ENCODE measurements at places on chromosomes 5 and 9.

- no peak for DNase-seq
These were observed 9.0 kb downstream of the FUBP3 start for GRCh38 chr9:130588416-130588815.

GRCh38 chr9:133499132-133499891 lies 20.4 kb upstream of the SLC2A6 start:
- DNase-seq, result no peak

DNA sequence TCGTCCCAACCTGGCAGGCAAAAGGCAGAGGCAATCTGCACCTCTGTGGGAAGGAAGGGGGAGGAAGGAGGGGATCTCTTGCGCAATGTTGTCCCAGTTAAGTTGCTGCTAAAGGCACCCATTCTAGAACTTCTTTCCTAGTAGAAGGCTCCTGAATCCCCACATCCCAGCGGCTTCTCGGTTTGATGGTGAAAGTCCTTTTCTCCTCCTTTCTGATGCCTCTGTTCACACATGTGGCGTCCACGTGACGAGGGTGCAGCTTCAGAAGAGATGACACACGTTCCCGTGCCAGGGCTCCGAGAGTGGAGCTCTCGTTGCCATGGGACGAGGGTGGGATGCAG lies 96.9 kb upstream of the FCN2 start:
- no peak for DNase-seq

- DNase-seq, result no peak
These were observed 25.9 kb downstream of the MAT2B start for GRCh38 chr5:163531272-163531671.

DNA sequence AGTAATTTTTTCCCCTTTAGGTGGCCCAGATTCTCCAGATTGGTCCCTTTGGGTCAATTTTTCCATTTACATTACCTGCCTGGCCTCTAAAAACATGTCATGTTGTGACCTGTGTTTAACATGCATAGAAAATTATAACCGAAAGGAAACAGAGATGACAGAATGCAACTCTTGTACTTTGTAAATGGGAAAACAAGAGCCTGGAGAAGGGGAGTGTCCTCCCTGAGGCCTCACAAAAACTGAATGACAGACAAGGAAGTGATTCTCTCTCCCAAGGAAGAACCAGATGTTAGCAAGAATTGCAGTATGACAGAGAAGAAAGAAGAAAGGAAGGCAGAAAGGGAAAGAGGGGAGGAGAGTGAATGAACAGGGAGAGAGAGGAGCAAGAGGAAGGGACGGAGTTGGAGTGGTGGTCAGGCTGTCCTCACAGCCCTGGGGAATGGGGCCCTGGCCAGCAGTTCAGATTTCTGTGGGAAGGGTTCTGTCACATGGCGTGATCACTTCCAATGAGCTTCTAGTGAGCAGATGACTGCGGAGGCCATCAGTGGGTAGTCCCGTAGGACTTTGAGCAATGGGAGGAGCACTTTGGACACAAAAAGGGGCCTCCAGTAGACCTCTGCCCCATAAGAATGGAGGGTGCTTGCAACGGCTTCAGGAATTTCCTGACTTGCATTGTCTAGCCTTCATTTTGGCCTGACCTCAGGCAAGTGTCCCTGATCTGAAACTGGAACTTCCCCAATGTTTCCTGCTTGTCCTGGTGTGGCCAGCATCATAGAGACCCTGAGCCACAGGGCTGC lies 31.6 kb downstream of the ABLIM3 start:
- no peak for DNase-seq

DNA sequence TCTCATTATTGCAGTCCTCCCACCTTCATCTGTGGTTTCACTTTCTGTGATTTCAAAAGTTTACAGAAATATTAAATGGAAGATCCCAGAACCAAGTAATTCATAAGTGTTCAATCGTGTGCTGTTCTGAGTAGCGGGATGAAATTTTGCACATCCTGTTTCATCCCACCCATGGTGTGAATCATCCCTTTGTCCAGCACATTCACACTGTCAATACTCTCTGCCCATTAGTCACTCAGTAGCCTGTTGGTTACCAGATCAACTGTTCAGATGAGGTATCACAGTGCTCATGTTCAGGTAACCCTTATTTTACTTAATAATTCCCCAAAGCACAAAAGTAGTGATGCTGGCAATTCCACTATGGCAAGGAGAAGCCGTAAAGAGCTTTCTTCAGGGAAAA lies 26.8 kb downstream of the FAM81B start:
- no peak for DNase-seq

GRCh38 chr9:107712390-107712789 lies 222.8 kb upstream of the KLF4 start:
- DNase-seq, result no peak

- DNase-seq, result no peak
These were observed 5.1 kb downstream of the TXN start for GRCh38 chr9:110251212-110251611.

GRCh38 chr9:2066312-2067273 lies 51.4 kb downstream of the SMARCA2 start:
- DNase-seq, result no peak

DNA sequence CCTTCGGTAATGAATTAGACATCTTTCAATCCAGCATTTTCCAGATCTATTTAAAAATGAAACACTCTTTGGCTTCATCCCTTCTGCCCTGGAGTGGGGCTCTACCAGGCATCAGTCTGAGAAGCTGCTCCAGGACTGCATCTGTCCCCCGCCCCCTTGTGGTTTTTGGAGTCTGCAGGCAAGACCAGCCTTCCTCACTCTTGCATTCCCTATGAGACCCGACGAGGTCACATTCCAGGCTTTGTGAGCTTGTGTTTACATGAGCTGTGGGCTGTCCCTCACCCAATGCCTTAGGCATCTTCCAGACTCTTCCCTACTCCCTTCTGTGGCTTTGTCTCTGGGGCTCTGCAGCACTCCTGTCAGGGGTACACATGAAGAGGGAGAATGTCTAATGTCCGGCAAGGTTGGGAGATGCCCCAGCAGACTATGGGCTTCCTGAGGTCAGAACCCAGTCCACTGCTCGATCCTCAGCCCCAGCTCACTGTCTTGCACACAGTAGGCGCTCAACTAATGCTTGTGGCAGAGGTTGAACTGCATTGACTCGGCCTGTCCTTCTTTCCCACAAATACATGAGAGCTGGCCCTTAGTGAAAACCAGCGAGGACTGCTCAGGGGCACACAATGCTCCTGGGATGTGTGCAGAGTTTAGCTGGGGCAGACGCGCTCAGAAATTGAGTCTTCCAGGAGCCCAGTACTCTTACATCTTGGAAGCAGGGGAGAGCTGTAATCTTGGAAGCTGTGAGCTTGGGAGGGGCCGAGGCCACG lies 11.7 kb upstream of the GADD45G start:
- DNase-seq, result no peak

GRCh38 chr5:14168144-14168792 lies 25.1 kb downstream of the TRIO start:
- DNase-seq, result no peak

DNA sequence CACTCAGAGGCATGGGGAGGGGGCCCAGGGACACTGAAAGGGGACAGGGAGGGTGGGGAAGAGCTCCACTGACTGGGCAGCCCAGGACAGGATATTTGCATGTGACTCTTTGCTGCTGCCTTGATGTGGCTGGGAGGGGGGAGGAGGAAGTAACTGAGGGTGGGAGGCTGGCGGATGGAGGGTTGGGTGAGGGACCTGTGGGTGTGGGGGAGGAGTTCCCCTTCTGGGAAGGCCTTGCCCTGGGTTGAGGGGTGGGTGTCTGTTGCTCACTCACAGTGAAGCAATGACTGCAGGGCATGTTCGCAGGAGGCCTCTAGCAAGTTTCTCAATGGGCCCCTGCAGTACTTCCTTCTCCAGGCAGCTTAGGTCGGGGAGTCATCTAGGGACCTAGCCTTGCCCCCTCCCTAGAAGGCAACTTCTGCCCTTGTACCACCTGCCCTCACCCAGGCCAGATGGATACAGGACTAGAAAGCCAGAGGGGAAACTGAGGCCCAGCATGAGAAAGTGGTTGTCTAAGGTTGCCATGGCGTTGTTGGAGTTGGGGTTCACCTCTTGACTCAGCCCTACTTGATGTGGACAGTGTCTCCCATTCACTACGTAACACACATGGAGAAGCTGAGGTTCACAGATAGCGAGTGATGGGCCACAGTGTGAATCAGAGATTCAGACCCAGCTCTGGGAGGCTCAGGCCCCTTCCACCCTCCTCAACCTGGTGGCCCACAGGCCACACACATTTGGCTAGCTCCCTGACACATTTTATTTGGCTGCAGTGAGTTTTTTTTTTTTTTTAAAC lies 3.0 kb downstream of the GRK6 start:
- peak; percentile 88 for DNase-seq

DNA sequence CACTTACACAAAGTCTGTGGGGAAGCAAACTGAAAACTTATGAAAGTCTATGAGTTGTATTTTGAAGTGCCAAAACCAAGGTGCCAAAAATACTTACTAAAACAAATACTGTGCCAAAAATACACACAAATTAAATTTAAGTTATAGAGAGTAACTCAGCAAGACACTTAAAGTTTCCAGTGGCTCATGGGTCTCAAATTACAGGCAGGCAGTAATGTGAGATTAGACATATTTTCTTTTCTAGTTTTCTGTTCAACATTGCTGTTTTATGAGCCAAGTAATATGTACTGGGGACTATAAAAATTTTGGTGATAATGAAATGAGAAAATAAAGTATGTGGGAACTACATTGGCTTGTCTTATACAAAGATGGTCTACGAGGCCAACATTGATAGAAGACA lies 172.2 kb upstream of the SNX2 start:
- no peak for DNase-seq

- DNase-seq, result no peak
These were observed 52.0 kb downstream of the PTTG1 start for GRCh38 chr5:160473681-160474080.

DNA sequence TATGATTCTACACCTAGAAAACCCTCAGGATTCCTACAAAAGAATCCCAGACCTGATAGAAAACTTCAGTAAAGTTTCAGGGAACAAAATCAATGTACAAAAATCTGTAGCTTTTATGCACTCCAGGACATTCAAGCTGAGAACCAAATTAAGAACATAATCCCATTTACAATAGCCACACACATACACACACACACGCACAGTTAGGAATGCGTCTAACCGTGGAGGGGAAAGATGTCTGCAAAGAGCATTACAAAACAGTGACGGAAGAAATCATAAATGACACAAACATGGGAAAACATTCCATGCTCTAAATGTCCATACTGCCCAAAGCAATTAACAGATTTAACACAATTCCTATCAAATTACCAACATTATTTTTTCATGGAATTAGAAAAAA lies 51.4 kb upstream of the CAST start:
- DNase-seq, result no peak

DNA sequence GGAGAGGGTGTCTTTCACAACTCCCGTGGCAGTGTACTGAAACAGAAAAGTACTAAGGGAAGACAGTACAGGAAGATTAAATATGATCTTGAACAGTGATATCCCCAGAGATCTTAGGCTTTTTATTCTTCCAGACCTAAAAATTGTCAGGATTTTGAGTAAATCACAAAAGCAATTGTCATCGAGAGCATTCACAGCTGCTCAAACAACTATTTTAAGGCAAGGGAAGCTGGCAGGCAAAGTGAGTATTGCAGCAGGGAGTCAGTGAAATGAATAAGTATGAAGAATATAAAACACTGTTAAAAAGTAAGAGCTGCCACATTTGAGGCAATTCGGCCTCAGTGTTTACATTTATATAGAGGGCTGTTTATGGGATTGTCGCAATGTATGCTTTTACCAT lies 479.0 kb downstream of the CAAP1 start:
- DNase-seq, result no peak

DNA sequence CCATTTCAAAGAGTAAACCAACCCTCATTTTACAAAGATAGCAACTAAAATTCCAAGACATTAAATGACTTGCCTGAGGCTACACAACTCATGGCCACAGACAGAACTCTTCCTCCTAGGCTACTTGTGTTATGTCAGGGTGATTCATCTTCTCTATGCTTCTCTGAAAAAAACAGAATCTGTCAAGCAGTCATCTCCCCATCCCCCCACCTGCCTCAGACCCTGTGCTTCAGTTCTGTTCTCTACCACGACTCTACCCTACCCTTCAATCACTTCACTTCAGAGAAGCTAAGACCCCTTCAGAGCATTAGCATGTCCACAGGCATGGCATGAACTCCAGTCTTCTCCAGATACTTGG lies 277.7 kb upstream of the PTGER4 start:
- peak; percentile 34 for DNase-seq

GRCh38 chr5:164013077-164013670 lies 507.8 kb downstream of the MAT2B start:
- DNase-seq, result peak; percentile 7

- no peak for DNase-seq
These were observed 8.8 kb downstream of the FAM13B start for GRCh38 chr5:138024117-138024516.

DNA sequence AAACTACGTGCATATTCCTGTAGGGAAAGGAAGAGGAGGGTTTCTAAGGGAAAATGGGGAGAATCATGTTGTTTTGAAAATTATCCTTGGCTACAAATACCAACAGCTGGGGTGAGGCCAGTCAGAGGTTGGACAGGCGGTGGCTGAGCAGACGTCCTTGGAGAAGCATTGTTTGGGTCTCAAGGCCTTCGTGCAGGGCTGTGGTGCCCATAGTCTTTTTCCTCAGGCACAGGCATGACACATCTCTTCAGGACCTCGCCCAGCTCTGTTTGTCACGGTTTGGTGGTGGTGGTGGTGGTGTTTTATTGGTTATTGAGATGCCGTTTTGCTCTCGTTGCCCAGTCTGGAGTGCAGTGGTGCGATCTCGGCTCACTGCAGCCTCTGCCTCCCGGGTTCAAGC lies 27.8 kb upstream of the EGFL7 start:
- no peak for DNase-seq

GRCh38 chr9:80787636-80788035 lies 901.7 kb downstream of the TLE1 start:
- no peak for DNase-seq

DNA sequence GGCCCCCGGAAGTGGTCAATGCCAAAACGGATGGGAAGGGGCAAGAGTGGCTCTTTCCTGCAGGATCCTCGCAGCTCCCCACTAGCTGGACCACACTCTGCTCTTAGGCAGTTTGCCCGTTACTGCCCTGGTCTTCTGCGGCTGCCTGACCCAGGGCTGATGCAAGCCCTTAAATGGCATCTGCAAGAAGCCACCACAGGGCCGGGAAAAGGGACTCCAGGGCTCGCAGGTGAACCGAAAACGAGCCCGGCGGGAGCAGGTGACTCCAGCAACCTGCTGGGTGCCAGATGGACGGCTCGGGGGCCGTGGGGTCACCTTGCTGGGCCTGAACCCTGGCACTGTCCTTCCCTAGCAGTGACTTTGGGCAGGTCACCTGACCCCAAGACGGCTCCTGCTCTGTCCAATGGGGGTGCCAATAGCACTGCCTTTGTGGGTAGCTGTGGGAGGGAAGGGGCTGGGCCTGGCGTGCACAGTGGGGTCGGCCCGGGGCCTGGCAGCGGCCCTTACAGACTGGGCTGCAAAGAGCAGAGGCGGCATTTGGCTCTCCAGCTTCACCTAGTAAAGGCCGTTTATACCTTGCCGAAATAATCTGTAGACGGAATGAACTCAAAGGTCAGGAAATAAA lies 1.3 kb downstream of the TMEM250 start:
- peak; percentile 25 for DNase-seq
